Effector CD4-positive, alpha-beta T cell (primary cell): ENCODE measurements at places on chromosomes 2 and 18.

GRCh38 chr2:230697676-230698075, 15.0 kb upstream of the CAB39 start:
- no peak for DNase-seq

- no peak for DNase-seq
Observed at GRCh38 chr2:175256806-175257585, 75.5 kb upstream of the ATP5MC3 start.

DNA sequence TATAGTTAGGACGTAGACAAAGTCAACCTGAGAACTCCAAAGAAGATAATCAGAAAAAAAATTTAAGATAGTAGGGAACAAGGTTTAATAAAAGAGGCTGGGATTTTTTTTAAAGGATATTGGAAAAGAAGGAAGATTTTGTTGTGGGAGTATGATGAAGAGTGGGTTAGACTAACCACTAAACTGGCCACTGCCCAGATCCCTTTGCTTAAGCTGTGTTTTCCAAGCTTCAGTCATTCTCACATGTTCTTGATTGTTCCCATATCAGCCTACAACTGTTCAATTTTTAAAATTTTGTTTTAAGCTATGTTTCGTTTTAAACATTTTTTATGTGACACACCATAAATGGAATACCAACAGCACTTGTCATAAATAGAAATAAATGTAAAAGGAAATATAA, 284.5 kb upstream of the MMADHC start:
- DNase-seq, result no peak

DNA sequence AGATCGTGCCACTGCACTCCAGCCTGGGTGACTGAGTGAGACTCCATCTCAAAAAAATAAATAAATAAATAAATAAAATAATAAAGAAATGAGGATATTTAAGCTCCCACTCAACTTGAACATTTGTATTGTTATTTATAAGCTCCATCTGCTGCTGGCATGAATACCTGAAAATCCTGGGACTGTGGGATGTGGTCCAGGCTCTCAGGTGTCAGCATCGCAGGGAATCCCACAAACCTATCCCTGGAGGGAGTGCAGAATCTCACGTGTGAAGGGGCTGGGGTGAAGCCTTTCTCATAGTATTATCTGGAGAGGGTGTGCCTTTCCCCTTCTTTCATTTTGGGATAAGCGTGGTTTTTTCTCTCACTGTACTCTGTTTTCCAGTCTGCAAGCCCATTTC, 47.4 kb upstream of the POLE4 start:
- DNase-seq, result no peak

DNA sequence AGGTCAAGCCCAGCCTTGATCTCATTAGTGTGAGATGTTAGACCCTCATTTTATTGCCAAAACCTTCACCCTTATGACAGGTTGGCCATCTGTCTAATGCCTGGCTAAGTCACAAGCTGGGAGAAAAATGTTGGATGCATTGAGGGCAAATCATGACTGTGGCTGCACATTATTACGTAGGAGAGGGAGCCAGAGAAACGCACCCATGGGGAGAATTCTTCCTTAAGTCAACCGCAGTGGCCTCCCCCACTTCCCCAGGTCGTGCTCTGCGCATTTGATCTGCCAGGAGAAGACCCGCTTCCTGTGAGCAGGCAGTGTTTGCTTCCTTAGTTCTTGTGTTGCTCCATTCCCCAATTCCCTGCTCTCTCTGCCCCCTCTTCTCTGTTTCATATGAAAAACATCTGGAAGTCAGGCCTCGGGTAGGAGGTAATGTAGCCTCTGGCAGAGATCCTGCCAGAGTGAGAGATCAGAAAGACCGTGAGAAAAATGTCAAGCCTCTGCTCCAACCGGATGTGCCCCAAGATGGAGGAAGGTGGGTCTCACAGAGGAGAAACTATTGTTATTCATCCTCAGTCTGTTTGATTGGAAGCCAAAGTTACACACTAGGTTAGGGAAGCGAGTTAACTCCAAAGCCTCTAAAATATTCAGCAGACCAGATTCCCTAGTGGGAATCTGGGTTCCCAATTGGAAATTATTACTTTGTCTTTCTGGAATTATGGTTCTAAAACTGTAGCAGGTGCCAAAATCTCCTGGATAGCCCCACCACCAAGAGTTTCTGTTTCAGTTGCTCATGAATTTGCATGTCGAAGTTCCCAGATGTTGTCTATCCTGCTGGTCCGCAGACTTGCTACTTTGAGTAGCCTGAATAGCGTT, 144.3 kb upstream of the PELI1 start:
- no peak for DNase-seq

- no peak for DNase-seq
Observed at GRCh38 chr2:56025469-56026193, 102.0 kb upstream of the EFEMP1 start.

- DNase-seq, result no peak
Observed at GRCh38 chr2:106629981-106630380, 142.8 kb downstream of the CD8B2 start.

- no peak for DNase-seq
Observed at GRCh38 chr2:12685145-12685544, 31.6 kb upstream of the TRIB2 start.

- no peak for DNase-seq
Observed at GRCh38 chr2:49988276-49988675, 834.0 kb upstream of the FSHR start.

DNA sequence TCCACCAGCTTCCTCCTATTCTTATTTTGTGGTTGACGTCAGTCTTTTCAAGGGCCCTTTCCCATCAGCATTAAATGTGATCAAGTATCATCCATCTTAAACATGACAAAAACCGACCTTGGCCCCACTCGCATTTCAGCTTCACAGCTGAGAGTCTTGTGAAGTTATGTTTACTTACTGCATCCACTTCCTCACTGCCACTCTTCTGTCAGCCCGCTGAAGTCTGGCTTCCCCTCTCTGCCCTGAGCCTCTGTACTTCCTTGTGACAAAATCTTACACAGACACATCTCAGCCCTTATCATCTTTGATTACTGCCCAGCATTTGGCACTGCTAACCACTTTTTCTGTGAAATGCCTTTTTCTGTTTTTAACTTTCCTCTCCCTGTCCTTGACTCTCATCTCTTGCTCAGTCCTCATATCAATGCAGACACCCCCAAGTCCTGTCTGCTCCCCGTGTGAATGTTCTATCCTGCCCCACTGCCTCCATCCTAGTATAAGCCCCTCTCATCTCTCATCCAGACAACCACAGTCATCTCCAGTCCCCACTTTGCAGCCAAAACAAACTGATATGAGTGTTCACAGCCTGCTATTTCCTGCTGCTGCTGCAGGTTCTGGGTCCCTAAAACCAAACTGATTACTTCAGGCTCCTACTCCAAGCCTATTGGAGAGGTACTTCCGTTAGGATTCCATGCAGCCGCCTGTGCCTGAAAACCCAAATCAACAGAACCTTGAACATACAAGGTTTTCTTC, 31.4 kb downstream of the FOSL2 start:
- DNase-seq, result no peak

GRCh38 chr2:134292514-134292913, 38.6 kb downstream of the MGAT5 start:
- no peak for DNase-seq

DNA sequence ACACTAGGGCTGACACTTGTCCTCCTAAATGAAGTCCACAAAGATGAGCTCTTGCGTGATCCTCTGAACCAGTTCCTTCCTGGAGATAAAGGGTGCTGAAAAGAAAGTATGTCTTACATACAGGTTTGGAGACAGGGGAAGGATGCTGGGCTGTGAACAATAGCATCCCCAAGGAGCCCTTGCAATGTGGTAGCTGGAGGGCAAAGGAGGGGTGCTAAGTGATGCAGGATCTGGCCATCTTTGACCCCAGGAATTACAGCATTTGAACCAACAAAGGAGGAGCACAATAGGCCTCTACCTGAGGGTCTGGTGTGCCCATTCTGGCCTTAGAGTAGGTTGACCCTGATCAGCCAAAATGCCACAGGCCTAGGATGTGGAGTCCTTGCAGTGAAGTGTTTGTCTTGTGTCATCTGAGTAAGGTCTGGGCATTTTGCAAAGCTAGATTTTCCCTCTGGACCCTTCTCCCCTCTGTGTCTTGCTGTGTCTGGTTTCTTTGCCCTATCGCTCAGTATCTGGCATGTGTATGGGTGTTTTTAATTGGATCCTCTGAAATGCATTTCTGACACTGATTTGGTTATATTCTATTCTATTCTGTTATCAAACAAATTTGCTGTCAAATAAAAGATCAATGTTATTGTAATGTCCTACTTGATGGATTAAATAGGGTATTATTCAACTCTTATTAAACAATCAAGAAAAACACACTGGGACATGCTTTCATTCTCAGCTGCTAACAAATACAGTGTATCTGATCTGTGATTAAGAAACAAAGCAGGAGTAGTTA, 364.8 kb upstream of the MEIS1 start:
- DNase-seq, result no peak

DNA sequence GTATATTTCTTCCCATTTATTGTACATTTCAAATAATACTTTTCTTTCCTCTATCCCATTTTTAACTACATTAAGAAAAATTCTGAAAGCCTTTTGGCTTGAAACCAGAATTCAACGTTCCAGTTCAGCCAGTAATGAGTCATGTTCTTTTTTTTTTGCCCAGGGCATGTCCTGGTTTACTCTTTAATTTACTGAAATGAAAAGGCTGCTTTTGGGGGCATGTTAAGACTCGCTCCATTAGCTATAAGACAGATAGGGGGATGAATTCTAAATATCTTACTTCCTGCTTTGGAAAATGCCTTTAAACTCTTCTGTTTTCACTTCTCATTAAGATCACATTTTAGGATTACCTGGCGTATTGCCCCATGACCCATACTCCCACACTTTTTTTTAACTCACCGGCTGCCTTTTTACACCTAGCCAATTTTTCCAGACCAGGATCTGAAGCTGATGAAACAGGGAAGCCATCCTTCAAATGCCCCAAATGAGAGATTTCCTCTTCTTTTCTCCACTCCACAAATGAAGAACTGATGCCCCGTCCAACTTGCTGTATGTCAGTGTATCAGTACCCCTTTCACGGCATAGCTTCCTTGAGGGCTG, 585 bp downstream of the ABCA12 start:
- DNase-seq, result no peak

DNA sequence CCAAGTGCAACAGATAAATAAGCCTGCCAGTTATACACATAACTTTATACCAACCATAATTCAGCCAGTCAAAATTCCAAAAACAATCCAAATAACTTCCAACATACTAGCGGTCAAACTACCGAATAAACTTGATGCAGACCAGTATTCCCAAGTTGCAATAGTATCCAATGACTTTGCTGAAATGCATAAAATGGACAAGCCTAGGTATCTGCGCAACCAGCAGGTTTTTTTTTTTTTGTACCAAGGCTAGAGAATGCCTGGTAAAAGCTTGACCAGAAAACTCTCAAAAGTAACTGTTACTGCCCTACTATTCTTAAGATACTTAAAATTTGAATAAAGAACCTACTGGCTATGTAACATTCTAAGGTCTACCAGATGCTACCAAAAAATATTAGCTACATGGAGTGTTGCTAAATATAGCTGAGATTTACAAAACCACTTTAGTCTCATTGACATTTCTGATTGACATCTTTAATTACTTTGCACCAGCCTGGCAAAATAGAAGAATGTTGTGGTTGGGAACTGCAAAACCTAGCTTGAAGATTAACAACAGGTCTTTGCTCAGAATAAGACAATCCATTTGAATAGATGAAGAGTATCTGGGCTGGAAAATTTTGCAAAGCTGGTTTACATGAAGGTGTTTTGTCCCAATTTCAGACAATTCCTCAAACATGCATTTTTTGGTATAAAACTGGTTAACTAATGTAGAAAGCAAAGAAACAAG, 7.3 kb downstream of the SRSF7 start:
- no peak for DNase-seq
